CD4-positive, alpha-beta T cell treated with Interleukin-4 for 4 hours (primary cell): ENCODE measurements at places on chromosomes 11 and 22.
A peak's percentile ranks its signal among the peaks of the same experiment; 100 is the strongest.

- peak; percentile 37 for DNase-seq
Measured at GRCh38 chr22:46070803-46071450, 79.4 kb upstream of the PPARA start.

GRCh38 chr11:7019500-7020182 is 505 bp downstream of the ZNF214 start:
- DNase-seq = no peak

GRCh38 chr11:10295064-10295901 is 1.3 kb upstream of the SBF2 start:
- no peak for DNase-seq

DNA sequence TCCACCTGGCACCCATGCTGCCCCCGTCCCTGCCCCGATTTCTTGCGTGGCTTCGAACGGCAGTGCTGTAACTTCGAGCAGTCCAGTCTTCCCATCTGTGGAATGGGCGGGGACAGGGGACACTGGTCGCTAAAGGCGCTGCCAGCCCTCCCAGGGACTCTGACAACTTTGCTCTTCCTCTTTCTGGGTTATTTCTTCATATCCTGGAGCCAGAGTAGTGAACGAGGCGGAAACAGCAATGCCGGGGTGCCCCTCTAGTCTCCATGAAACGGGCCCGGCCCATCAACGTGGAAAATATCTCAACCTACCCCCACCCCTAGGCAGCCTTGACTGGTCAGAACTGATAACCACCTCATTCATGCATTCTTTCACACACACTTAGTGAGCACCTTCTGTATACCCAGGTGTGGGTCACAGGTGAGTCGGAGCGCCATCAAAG is 42.8 kb downstream of the TRIOBP start:
- peak; percentile 10 for DNase-seq

- DNase-seq = peak; percentile 55
Measured at GRCh38 chr22:39343259-39344045, 6.3 kb upstream of the SYNGR1 start.

GRCh38 chr22:19522881-19523239 is 1.4 kb downstream of the CLDN5 start:
- DNase-seq = no peak

- DNase-seq = no peak
Measured at GRCh38 chr22:38735465-38736256, 20.1 kb downstream of the SUN2 start.

DNA sequence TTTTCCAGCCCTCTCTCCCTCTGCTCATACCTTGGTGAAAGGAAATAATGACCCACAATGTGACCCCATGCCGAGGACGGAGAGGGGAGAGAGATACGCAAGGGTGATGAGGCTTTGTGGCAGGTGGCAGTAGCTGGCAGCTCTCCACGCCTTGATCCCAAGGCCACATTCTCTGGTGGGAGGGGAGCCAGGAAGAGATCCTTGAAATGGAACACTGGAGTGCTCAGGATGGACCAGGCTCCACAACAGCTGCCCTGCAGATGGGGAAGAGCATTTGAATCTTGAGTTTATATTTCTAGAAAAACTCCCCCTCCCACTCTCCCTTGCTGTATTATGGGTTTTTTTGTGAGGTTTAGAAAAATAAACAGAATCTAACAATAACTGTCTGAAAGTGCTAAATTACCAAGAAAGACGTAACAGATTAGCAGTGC is 61.6 kb upstream of the CDON start:
- no peak for DNase-seq

GRCh38 chr11:45650166-45651095 is 15.0 kb downstream of the CHST1 start:
- no peak for DNase-seq

DNA sequence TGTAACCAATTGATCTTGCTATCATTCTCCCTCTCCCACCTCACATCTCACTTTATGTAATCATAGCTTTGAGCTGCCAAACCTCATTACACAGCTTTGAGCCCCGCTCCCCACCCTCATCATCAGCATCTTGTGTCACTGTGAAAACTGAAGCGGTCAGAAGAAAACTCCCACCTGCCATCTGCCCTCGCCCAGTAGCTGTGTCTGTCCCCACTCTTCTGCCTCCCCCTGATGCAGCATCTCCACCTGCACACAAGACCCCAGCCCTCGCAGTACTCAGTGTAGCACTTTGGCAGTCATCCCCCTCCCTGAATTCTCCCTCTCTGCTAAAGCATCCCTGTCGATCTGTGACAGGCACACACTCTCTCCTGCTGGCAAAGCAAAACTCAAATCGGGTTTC is 60.3 kb upstream of the YWHAH start:
- no peak for DNase-seq

- no peak for DNase-seq
Measured at GRCh38 chr11:85709941-85710702, 24.1 kb upstream of the CCDC89 start.

GRCh38 chr11:76796511-76797198 is 13.5 kb downstream of the TSKU start:
- no peak for DNase-seq

DNA sequence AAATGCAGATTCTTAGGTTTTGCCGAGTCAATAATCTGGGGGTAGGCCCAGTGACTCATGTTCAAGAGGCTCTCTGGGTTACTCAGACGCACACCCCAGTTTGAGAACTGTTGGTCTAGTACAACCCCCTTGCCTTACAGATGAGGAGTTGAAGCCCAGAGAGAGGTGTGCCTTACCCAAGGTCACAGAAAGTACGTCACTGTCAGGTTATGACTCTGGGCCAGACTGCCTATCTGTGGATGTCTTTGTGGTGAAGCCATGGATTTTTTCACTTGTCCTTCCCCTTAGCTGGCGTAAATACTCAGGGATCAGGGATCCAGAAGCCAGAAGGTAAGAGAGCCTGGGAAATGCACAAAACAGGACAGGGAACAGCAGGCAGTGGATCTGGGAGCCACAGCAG is 25.2 kb upstream of the NECTIN1 start:
- DNase-seq = no peak

GRCh38 chr11:123196060-123196714 is 1.1 kb upstream of the CLMP start:
- DNase-seq = no peak

GRCh38 chr11:103530257-103530656 is 421.0 kb downstream of the DYNC2H1 start:
- DNase-seq = no peak

DNA sequence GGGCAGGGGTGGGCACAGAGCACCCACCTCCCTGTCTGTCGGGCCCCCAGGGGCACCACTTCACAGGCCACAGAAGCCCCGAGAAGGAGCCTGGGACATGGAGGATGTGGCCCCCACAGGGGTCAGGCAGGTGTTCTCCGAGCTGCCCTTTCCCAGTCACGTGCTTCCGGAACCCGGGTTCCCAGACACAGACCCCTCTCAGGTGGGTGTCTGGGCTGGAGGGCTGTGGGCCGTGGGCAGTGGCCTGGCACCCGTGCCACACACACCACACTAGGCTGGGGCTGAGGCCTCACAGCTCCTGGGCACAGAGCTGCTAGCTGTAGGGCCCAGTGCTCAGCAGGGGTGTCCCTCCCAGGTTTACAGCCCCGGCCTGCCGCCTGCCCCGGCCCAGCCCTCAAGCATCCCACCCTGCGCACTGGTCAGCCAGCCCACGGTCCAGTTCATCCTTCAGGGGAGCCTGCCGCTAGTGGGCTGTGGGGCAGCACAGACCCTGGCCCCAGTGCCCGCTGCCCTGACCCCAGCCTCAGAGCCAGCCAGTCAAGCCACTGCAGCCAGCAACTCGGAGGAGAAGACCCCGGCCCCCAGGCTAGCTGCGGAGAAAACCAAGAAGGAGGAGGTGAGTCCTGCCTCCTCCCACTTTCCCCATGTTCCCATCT is 5.5 kb downstream of the IRF7 start:
- DNase-seq = no peak

- DNase-seq = no peak
Measured at GRCh38 chr11:43515090-43515489, 156.4 kb downstream of the TTC17 start.

DNA sequence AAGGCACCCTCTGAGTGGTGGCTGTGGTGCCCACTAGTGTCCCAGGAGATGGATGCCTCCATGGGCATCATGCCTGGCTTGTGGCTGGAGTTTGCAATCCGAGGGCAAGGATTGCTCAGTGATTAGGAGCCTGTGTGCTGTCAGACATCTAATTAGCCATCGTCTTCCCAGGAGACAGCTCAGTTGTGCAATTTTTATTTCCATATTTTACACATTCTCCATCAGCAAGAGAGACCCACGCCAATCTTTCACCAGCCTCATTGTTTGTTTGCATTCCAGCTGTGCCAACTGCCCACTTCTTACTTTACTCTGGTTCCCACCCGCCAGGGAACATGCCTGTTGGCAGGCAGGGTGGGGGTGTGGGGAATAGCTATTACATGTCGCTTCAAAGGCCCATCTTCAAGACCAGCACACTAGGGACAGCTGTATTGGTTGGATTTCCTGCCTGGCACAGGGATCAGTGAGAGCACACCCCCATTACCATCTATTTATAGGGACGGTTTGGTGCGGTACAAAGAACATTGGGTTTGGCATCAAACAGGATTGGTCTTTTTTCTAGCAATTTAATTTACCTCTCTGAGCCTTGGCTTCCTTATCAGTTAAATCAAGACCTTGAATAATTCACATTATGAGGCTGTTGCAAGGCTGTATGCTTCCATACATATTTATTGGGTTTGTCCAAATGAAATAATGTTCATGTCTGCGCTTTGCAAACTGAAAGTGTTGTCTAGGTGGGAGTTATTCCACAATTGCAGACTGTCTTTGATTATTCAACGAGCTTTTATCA is 80.7 kb upstream of the NAV2 start:
- DNase-seq = no peak

GRCh38 chr22:23233752-23234408 is 53.6 kb downstream of the BCR start:
- DNase-seq = no peak

- DNase-seq = no peak
Measured at GRCh38 chr22:48843640-48844039, 984.0 kb downstream of the BRD1 start.

GRCh38 chr22:43996981-43997265 is 27.2 kb upstream of the PARVB start:
- DNase-seq = no peak

DNA sequence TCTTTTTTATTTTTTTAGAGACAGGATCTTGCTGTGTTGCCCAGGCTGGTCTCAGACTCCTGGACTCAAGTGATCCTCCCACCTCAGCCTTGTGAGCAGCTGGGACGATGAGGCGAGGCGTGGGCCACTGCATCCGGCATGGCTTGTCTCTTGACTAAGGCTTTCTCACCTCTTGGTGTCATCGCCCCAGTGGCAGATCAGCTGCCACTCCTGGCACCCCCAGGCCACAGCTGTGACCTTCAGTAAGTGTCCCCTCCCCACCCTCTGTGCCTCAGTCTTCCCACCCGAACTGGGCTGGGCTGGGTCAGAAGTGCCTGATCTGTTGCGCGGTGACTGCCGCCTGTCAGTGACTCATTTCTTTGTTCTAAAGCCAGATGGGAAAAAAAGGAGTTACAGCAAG is 3.6 kb downstream of the SYNGR1 start:
- peak; percentile 20 for DNase-seq

GRCh38 chr11:130876931-130877915 is 39.1 kb downstream of the SNX19 start:
- DNase-seq = no peak

DNA sequence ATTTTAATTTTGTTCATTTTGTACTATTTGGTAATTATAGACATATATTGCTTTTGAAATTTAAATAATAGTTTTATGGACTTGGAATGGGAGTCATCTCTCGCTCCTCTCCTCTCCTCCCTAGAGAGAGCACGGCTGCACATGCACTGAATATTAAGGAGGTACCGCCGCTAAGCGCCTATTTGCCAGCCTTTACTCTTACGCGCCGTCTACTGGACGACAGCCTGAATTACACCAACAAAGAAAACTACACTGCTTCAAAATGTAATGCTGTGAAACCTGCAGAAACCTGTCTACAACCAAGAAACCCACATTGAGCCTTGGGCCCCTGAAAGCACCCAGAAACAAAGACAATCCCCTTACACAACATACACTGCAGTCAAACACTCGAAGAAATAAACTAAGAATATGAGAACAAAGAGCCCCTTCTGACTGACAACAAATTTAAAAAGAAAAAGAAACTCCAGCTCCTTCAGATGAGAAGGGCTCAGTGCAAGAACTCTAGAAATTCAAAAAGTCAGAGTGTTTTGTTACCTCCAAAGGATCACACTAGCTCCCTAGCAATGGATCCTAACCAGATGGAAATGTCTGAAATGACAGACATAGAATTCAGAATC is 737.2 kb downstream of the LRRC4C start:
- no peak for DNase-seq

DNA sequence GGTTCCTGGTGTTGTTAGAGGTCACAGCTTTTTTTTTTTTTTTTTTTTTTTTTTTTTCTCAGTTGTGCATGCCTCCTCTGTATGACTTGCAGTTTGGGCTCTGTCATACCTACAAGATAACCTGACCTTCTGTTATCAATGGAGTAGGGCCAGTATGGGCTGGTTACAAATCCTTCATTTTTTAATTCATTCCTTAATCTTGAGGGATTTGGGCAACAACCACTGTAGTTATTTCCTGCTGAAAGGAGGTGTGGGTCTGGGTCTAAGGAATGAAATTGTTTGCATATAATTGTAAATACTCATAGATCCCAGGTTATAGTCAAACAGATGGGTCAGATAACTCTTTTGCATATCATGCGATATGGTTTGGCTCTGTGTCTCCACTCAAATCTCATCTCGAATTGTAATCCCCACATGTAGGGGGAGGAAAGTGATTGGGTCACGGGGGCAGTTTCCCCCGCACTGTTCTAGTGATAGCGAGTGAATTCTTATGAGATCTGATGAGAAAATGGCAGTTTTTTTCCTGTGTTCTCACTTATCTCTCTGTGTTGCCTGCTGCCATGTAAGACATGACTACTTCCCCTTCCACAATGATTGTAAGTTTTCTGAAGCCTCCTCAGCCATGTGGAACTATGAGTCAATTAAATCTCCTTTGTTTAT is 14.1 kb upstream of the GLYAT start:
- no peak for DNase-seq

- peak; percentile 67 for DNase-seq
Measured at GRCh38 chr11:75508051-75508561, 17.6 kb downstream of the GDPD5 start.

- no peak for DNase-seq
Measured at GRCh38 chr11:5343474-5344335, at the start of gene OR51B5. OR51B5 (minus strand) TSS chr11:5343524; CDS start chr11:5343524, 0 bp downstream.

- DNase-seq = no peak
Measured at GRCh38 chr11:15843309-15843872, 513.0 kb downstream of the SOX6 start.

DNA sequence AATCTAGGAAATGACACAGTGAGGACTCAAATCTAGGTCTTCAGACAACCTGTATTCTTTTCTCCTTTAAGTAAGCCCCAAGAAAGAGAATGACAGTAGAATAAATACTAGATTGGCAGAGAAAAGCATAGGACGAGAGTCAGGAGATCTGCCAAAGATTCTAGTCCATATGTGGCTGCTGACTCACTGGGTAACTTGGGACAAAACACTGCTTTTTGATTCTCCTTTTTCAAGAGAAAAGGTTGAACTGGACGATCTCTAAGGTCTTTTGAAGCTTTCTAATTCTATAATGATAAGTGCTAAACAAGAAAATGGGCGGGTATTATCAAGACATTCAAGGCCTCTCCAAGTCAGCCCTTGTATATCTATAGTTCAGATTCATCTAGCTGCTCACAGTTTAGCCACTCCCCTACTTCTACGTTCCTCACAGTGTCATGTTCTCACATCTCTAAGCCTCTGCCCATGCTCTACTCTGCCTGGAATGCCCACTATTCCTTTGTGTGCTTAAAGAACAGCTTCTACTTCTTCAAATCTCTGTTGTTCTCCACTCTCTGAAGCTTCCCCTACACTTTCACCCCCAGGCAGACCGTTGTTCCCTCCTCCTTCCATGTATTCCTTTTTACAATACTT is 53.0 kb downstream of the RELT start:
- DNase-seq = no peak
